Tibial nerve (tissue), 4 donors: ENCODE measurements at places on chromosomes 2 and 18. TPM values are rescaled to one million over a fixed set of nuclear protein-coding genes. Genes with fewer than 3 reads are reported as not detected.

DNA sequence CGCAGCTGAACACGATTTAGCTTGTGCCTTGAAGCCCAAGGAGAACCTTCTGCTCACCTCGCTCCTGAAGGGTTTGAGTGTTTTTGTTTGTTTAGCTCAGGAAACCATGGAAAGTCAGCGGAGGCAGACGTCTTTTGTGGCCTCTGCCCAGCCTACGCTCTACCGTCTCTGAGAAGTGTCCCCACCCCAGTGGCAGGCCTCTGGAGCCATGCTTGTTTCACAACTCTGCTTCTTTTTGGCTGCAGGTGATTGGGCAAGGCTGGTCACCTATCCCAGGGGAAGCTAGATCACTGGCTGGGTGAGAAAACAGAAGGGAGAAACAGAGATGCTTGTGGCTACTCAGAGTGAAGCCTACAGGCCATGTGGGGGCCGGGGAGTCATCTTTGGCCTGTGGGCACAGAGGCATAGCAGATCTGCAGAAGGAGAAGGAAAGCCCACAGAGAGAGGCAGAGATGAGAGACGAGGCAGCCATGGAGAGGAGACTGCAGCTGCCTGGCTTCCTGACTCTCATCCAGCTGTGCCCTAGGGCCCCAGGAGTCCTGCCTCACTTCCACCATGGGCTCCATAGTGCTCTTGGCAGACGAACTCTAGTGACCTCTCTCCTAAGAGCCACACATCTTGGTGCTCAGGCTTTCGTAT is 50.1 kb downstream of the CIB4 start:
- no peak for DNase-seq

The HOXD10 gene
- 1.3 TPM for total RNA-seq

The NEU4 gene
- not detected for total RNA-seq

DNA sequence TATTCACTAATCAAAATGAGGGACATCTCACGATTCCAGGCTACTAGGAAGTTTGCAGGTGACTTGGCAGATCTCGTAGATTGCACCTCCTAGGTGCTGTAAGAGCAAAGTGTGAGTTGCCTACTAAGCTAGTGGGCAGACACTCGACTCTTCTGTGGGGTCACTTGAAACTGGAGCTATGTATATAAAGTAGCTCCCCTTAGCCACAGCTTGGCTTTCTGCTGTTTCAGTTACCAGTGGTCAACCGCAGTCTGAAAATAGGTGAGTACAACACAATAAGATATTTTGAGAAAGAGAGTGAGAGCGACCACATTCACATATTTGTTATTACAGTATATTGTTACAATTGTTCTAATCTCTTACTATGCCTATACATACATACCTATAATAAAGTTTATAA is 23.3 kb downstream of the CTAGE1 start:
- no peak for DNase-seq
